ENCODE measurements at places on chromosomes 3 and 15.

DNA sequence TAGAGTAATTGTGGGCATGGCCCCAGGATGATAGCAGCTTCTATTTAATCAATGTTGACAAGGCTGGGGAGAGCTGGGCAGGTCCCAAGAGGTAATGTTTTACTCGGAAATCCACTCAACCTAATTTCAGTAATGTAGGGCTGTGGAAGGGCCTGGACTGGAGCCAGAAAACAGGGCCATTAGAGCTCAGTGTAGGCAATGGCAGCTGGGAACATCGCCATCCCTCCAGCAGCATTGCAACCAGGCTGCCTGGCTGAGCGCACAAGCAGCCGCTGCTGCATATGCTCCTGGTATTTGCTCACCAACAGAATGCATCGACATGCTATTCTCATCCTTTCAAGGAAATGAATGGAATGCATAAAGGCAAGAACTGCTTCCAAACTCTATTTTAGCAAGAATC lies 90.0 kb downstream of the GAP43 start:
- DNase-seq, result no peak

DNA sequence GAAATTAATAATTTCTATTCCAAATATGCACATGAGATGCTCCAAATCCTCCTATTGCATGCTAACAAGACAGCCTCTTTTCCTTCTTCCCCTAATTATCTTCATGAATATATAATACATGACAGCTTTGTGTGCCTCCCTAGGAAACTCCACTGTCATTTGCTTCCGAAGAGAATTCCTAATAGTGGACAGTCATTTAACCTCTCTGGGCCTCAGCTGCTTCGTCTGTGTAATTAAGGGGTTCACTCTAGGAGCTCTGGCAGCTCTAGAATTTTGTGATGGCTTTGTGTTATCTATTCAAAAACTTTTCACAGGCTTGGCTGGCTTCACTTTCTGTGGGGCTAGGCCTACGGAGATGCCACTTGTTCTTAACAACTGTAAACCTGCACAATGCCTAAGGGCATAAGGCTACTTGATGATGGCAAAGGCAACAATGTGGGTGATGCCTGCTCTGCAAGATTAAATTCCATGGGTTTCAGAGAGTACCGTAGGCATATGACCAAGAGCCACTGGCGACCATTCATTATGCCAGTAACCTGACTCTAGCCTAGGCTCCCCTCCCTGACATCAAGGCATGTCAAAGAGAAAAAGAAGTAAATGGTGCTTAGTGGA lies 333.8 kb upstream of the UMPS start:
- DNase-seq, result no peak

- DNase-seq, result no peak
Observed at GRCh38 chr15:62035256-62035924, 24.9 kb downstream of the VPS13C start.

DNA sequence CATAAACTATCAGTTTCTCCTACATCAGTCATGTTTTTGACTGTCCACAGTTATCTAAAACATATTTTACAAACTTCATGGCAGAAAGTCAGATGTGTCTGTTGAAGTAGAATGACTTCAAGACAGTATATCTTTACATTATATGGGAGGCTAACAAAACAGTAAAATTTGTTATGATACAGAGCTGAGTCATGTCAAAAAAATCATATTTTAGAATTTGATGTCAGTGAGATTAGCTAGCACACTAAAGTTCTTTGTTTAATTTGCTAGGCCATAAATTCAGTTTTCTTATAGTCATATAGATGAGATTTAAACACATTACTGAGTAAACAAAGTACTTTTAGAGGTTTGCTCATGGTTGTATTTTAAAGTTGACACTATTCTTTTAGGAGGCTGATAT lies 80.3 kb upstream of the IGSF10 start:
- DNase-seq, result no peak

GRCh38 chr3:23159929-23160328 lies 43.2 kb upstream of the UBE2E2 start:
- peak; percentile 51 for DNase-seq

GRCh38 chr15:78392430-78392829 lies 45.6 kb upstream of the IREB2 start:
- no peak for DNase-seq

DNA sequence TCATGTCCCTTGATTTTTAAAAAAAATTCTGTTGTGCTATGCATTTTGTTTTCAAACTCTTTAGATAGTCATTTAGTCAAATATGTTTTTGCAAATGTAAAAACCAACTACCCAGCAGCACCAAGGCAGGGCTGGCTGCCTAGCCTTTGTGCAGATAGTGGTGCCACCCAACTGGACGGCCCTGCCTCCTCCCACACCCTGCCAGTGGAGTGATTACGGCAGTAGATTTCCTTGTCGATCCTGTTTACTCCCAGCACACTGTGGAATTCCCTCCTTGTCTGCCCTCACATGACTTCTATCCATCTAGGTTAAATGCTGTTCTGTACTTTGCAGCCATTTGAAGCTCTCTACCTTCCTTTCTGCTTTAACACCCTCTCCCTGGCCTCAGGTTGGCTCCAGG lies 79.4 kb upstream of the PLXNA1 start:
- DNase-seq, result no peak

DNA sequence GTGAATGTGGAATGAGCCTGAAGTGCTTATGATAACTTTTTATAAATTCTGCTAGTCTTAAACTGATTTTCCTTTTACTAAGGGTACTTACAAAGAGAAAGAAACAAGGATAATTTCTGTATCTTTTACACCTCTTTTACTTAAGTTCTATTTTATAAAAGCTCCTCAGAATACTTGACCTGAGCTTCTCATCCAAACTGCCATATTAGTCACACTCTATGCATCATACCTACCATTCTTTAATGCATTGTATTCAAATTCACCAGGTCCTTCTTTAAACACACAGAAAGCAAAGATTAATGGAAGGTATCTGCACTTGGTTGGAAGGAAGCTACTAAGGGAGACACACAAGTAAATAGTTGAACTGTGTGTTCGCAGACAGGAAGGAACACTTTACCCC lies 1.6 kb upstream of the TOPAZ1 start:
- DNase-seq, result no peak

- DNase-seq, result no peak
Observed at GRCh38 chr3:194521510-194522260, 34.9 kb upstream of the ATP13A3 start.

GRCh38 chr3:55643283-55643682 lies 156.2 kb upstream of the WNT5A start:
- DNase-seq, result no peak

DNA sequence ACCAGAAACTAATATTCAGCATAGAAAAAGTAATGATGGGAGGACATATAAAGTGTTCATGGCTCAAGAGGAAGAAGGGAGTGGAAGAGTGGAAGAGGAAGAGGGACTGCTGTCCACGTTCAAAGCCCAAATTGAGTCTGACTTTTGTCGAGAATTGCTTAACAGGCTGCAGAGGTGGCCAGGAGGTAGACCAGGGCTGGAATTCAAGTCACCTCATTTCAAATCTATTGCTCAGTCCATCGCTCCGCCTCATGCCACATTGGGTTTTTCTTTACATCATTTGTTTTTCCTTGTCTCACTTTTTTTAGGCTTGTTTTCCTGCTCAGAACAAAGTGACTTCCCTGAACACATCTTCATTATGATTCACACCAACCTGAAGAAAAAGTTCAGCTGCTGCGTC lies 97.0 kb downstream of the RPL39L start:
- DNase-seq, result no peak

GRCh38 chr15:101258238-101259144 lies 6.6 kb upstream of the CHSY1 start:
- DNase-seq, result peak; percentile 90

GRCh38 chr3:113832477-113833164 lies 6.0 kb upstream of the GRAMD1C start:
- no peak for DNase-seq

DNA sequence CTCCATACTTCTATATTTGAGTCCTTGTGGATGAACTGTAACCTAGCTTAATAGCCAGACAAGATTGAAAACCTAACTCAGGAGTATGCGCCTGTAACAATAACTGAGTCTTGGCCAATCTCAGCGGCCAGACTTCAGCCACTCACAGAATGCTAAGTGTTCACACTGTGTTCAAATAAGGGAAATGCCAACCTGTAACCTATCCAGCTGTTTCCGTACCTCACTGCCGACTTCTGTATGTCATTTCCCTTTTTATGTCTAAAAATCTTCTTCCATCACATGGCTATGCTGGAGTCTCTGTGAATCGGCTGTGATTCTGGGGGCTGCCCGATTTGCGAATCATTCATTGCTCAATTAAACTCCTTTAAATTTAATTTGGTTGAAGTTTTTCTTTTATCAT lies 169.2 kb downstream of the NFKBIZ start:
- peak; percentile 44 for DNase-seq

- DNase-seq, result no peak
Observed at GRCh38 chr3:114481113-114481512, 187.3 kb downstream of the TIGIT start.

DNA sequence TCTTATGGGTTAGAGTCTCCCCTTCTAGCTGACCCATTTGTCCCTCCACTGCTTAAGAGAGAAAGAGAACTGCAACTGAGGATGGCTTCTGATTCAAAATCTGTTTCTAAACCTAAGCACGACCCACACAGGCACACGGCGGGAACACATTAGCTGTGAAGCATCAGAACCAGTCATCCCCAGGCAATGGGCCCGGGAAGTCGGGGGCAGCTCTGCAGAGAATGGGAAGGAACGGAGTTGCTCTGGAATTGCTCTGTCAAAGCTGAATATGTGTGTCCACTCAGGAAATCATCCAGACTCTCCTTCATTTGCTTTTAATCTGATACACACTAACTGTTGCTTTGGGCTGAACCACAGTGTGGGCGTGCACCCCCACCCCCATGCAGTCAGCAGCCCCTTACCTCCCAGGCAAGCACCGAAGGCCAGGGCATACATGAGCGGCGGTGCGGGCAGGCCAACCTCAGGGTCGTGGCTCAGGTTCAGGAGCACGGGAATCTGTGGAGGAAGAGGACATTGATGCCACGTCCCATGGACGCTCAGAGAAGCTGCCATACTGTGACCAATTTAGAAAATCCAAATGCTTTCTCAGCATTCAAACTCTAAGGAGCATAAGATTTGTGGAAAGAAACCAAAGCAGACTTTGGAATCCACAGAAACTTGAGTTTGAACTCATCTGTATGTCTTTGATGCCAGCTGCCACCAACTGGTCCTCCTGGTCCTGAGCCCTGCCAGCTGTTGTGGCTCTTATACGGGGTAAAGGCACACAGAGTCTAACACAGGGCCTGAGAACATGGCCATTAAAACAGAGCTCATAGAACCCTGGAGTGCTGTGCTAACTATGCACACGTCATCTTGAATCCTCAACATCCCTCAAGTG lies 247.9 kb downstream of the OCA2 start:
- DNase-seq, result no peak

- no peak for DNase-seq
Observed at GRCh38 chr15:38635170-38635569, 70.6 kb upstream of the RASGRP1 start.

GRCh38 chr3:186464424-186465093 lies 79.6 kb downstream of the CRYGS start:
- DNase-seq, result no peak

DNA sequence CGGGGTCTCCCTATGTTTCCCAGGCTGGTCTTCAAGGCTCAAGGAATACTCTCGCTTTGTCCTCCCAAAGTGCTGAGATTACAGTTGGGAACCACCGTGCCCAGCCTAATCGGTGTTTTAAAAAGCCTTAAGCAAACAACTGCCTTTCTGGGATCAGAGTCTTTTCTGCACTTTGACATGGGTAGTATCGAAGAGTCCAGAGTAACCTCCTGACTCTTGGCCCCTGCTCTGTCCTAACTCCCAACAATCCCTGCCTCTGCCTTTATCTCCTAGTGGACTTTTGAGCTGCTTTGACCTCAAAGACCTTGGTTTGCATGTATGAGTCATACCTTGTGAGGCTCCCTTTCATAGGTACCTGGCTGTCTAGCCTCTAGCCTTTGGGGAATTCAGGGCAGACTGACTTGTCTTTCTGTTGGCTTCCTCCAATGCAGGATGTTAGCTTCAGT lies 21.0 kb upstream of the HACD2 start:
- DNase-seq, result no peak

- no peak for DNase-seq
Observed at GRCh38 chr3:173599673-173600072, 202.1 kb downstream of the NLGN1 start.

DNA sequence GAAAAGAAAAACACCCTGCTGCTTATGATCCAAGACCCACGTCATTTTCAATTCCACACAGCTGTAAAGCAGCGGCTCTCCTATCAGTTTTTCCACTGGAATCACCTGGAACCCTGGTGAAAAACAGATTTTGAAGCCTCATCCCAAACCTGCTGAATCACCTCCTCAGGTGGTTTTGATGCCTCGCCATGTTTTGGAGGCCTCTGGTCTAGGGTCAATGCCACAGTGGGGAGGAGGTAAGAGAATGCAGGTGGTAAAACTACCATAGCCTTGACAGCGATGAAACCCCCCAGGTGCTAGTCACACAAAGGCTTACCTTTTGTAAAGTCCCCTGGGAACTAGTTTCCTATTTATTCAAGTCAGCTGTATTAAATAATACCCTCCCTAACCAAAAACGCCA lies 24.8 kb downstream of the MYO1E start:
- no peak for DNase-seq

DNA sequence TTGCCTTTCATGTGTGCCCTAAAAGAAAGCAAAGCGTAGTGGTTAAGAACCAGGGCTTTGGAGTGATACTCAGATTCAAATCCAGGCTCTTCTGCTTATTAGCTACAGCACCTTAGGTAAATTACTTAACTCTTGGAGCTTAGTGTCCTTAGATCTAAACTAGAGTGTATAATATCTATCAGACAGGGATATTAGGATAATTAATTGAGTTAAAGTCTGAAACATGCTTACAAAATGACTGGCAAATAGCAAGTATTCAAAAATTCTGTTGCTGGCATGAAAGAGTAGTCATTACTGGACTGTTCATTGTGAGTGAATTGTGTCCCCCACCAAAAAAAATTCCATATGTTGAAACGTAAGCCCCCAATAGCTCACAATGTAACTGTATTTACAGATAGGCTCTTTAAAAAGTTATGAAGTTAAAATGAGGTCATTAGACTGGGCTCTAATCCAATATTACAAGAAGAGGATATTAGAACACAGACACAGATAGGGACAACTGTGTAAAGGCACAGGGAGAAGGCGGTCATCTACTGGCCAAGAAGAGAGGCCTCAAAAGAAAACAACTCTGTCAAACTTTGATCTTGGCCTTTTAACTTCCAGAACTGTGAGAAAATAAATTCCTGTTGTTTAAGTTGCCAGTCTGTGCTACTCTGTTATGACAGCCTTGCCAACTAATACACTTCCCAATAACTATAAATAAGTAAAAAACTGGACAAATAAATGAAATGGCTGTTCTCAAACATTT lies 60.4 kb upstream of the LRRC3B start:
- no peak for DNase-seq

DNA sequence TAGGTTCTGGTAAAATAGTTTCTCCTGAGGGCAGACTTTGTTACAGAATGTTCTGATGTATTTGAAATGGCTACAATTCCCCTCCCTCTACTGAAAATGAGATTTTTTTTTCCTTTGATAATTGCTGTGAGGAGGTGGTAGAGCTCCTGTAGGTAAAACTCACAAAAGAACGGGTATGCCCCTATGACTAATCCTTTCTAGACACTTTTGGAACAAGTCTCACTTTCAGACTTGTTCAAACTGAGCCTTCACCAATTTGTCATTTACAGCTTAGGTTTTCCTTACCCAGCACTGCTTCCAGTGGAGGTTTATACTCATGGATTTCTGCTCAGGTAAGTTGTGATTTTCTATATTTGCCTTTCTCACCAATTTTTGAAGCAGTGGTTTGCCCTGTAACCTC lies 115.6 kb downstream of the NLGN1 start:
- no peak for DNase-seq

- peak; percentile 85 for DNase-seq
Observed at GRCh38 chr3:119637679-119638477, 22.5 kb downstream of the POPDC2 start.
